ENCODE measurements at places on chromosomes 11 and 22.

GRCh38 chr11:93330446-93330984 lies at the start of gene DEUP1:
Gene DEUP1 (plus strand): TSS chr11:93330742. CDS start chr11:93332260, 1,518 bp downstream.
- no peak for DNase-seq

DNA sequence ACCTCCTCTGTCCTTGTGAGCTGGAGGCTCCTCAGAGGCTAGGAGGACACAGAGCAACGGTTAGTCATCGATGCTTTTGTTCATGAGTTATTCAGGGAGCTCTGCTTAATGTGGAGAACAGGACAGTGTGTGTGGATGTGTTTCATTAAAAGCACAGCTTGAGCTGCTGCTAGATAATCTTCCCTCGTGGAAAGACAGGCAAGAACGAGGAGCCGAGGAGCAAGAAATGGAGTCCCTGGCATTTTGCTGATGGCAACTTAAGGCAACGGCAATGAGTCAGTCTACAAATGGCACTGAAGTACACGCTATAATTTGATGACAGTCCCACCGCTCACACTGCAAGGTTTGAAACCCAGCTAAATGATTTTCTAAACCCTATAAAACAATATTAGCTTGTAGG lies 106.2 kb downstream of the IGLL1 start:
- no peak for DNase-seq

DNA sequence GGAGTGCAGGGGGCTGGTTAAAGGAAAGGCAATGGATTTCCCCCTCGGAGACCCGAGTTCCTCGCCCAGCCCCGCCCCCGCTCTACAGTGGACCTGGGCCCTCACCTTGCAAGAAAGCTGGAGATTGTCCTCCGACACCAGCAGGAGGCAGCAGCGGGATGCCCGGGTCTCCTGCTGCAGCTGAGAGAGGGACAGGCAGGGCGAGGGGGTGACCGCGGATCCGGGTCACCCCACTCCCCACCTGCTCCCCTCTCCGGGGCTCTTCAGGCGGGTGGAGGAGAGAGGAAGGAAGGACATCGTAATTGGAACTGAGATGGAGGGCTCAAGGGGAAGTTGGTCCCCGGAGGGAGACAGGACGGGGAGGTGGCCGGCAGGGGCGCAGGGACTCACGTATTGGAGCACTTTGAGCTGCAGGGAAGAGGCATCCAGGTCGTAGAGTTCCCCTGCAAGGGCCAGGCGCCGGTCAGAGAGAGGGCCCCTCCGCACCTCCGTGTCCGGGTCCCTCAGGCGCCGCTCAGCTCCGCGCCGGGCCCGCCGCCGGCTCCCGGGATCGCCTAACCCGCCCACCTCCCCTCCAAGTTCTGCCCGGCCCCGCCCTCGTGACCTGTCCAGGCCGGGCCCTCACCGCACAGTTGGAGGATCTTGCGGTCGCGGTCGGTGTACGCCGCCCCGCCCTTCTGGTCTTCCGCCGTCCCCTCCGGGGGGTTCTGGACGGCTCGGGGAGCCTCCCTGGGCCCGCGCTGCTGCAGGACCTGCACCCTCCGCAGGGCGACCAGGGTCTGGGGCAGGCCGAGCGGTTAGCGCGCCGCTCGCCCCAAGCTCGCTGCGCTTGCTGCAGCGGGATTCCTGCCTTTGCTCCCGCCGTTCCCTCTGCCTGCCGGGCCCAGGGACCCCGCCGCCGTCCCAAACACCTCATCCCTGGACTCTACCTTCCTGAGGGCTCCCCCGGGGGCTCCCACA lies 84.1 kb downstream of the PDE2A start:
- DNase-seq: peak; percentile 53

- no peak for DNase-seq
Observed at GRCh38 chr11:72821221-72821919, 7.2 kb downstream of the ATG16L2 start.

DNA sequence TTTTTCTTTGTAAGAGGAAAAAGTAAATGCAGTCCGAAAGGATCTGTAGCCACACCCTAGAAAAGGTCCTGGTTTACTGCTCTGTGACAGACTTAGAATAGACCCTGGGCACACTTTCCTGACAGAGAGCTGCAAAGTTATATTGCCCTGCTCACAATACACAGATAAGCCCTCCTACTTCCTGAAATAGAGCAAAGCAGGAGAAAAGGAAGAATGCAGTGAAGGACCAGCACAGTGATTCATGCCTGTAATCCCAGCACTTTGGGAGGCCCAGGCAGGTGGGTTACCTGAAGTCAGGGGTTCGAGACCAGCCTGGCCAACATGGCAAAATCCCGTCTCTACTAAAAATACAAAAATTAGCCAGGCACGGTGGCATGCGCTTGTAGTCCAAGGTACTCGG lies 2.2 kb downstream of the CYB561A3 start:
- DNase-seq: no peak

GRCh38 chr11:119536801-119537200 lies 113.8 kb upstream of the THY1 start:
- DNase-seq: no peak

DNA sequence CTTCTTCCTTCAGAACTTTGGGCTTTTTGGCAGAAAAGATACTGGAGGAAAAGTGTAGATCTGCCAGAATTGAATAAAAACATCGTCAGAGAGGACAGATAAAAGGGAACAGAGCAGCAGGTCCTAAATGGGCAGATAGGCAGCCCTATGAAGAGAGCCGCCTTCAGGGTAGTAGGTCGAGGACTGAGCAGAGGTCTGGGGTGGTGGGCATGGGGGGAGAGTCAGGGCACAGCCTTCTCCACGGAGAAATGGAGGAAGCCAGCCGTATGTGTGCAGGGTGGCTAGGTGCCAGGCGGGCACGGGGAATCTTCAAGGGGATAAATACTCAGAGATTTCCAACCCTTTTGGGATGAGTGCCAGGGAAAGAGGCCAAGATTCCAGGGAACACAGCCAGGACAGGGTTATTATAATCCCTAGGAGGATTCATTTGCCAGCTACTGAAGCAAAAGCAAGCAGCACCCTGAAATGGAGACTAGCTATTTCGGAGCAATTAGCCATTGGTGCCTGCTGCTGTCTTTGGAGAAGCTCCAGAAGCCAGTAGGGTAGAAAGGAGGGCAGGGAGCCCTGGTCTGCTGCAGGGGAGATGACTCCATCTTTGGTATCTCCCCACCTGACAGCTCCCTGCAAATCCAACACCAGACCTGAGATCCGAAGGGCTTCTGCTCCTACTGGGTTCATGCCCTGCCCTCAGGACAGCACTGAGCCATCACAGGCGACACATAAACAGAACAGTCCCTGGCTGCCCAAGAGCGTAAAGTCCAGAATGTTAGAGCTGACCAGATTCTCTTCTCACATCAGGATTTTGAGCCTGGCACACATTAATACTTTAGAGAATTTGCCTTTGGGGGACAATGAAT lies 174.5 kb upstream of the NTM start:
- no peak for DNase-seq

DNA sequence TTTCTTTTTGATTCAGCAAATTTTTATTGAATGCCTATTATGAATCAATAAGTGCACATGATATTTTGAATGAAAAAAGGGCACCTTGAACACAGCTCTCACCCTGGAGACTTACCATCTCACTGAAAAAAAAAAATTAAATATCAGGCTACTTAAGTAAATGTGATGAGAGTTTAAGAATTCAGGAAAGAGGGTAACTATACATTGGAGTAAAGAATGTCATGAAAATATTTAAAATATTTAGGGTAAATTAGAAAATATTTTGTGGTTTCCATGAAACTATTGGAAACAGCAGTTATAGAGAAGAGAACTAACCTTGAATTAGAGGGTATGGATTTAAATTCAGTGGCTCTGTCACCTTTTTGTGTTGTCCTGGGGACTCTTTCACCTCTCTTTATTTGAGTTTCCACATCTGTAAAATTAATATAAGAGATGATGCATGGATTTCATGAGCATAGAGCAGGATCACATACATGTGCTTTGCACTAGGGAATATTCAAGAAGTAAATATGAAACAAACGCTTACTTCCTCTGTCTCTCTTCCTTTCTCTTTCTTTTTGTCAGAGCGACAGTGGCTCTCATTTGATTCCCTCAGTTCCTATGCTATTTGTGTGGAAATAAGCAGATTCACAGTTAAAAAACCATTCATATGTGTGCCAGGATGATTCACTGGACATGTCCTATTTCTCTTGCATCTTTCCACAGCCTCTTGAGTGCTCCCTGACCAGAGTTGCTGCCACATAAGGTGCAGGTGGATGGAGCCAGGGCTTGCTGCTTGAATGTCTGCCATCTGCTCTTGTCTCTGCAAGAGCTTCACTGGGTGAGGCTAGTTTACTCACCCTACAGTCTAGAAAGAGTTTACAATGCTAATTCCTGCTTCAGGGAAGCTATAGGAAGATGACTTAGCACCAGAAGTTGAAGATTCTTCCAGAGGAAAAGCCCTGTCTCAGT lies 533.1 kb downstream of the ETS1 start:
- DNase-seq: no peak

DNA sequence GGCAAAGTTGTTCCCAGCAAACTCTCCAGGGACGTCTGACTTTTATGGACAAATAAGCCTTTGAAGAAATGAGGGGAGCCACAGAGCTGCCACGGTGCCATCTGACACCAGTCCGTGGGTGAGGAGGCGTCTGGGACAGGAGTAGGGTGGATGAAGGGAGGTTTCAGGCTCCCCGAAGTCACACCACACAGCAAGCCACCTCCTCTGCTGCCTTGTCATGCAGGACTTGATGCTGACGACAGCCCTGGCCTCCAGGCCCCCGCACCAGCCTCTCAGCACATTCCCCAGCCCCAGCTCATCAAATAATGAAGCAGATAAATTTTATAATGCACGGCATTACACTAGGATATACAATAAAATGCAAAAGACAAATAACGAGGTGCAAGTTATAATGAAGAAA lies 156.5 kb downstream of the CEP164 start:
- no peak for DNase-seq

DNA sequence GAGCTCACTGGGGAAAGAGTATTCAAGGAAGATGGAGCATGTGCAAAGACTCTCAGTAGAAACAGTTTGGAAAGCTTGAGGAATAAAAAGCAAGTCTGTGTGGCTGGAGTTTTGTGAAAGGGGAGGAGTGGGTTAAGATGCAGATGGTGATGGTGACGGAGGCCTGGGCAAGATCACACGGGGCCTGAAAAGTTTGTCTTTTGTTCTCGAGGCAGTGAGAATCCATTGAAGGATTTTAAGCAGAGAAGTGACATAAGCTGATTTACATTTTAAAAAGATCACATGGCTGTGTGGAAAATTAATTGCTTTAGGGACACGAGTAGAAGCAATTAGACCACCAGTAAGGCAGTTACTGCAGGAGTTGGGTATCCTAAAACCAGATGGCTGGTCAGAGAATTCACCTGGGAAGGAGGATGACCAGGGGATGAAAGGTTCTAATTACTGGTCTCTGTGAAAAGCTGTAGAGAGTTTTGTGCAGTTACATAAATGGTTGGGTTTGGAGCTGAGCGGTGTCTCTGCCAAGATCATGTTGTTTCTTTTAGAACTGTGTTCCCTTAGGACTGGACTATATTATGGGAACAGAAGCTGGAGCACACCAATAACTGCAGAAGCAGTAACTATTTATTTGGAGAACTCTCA lies 7.1 kb downstream of the RRP8 start:
- no peak for DNase-seq

Measured in CD4-positive, alpha-beta T cell treated with Interleukin-10 for 1 hour (primary cell).